ENCODE measurements at places on chromosomes 6 and 20.

GRCh38 chr6:71489736-71490135, 201.1 kb downstream of the OGFRL1 start:
- H3K27me3 ChIP-seq = no peaks in the 10 kb centered on the region
- no peak overlapping the region for H3K4me3 ChIP-seq
- H3K4me1 ChIP-seq = peaks cover 15% of the 10 kb centered on the region
- H3K36me3 ChIP-seq = no peaks in the 10 kb centered on the region
- no peak for DNase-seq

DNA sequence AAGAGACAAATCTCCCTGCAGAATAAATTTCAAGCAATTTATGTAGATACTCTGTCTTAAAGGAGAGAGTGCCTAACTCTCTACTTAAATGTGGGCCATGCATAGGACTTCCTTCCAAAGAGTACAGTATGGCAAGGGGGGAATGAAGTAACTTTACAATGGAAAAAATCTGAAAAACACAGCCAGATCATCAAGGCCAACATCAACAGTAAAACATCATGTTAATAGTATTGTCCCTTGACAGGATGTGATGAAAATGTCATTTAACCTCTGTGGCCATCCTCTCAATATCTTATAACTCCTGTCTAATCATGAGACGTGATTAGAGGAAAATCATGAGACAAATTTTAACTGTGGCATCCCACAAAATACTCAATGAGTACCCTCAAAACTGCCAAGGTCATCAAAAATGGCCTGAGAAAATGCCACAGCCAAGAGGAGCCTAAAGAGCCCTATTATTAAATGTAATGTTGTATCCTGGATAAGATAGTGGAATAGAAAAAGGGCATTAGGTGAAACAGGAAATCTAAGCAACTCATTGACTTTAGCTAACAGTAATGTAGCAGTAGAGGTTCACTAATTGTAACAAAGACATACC, 47.5 kb downstream of the CNBD2 start:
- no peak overlapping the region for H3K4me3 ChIP-seq
- H3K27me3 ChIP-seq = no peaks in the 10 kb centered on the region
- no peaks in the 10 kb centered on the region for H3K36me3 ChIP-seq
- H3K27ac ChIP-seq = no peak overlapping the region
- peaks cover 23% of the 10 kb centered on the region for H3K4me1 ChIP-seq

DNA sequence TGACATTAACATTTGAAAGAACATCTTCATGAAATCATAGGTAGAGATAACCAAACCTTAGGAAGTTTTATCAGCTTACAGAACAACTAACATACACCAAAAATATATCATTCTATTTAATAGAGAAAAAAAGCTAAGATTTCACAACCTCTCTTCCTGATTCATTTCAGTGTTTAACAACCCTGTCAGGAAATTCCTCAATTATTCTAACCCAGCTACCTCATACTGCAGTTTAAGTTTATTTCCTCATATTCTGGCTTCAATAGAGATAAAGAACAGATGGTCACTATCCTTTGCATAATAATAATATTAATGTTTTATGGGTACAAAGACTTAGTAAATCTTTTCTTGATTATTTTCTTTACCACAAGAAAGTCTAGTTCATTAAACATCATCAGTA, 112.9 kb upstream of the HSF2 start:
- no peak overlapping the region for H3K4me3 ChIP-seq
- DNase-seq = no peak
- H3K27ac ChIP-seq = no peak overlapping the region
- H3K36me3 ChIP-seq = no peaks in the 10 kb centered on the region

- H3K4me1 ChIP-seq = no peaks in the 10 kb centered on the region
- H3K4me3 ChIP-seq = no peak overlapping the region
- no peak for DNase-seq
Observed at GRCh38 chr6:102154176-102154575, 760.7 kb downstream of the GRIK2 start.

- no peaks in the 10 kb centered on the region for H3K4me1 ChIP-seq
- no peak overlapping the region for H3K27ac ChIP-seq
- no peak for DNase-seq
Observed at GRCh38 chr6:112927641-112928320, 580.7 kb downstream of the RFPL4B start.

DNA sequence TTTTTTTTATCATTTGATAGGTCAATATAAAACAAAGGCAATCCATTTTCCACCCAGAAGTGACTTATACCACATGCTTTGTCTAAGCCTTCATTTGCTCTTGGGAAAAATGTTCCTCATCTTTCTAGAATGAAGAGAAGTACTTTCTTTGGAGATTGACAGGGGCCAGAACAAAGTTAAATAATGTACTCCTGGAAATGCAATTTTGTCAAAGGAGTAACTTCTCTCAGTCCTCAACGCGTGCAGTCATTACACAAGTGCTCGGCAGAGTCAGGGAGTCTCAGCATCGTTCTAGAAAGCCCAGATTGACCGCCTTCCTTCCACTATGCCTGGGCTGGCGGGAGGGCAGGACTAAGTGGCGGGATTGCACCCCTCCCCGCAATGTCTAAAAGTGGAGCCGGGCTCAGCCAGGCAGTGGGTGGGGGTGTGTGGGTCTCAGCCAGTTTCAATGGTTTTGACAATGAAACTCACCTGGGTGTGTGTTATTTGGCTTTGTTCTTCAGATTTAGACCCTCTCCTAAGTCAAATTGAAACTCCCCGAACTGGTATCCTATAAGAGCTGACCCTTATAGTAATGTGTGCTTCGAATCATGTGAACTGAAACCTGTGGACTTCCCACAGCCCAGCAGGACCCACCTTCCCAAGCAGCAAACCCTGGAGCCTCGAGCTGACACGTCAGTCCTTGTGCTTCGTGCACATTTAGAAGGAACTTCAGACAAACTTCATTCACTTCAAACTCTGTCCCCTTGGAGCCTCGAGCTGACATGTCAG, 63.2 kb upstream of the DUSP22 start:
- DNase-seq = no peak
- H3K27ac ChIP-seq = no peak overlapping the region
- no peaks in the 10 kb centered on the region for H3K36me3 ChIP-seq
- no peak overlapping the region for H3K4me3 ChIP-seq
- H3K27me3 ChIP-seq = no peaks in the 10 kb centered on the region

- H3K4me1 ChIP-seq = no peaks in the 10 kb centered on the region
- H3K27ac ChIP-seq = no peak overlapping the region
- no peak for DNase-seq
- H3K4me3 ChIP-seq = no peak overlapping the region
- H3K36me3 ChIP-seq = no peaks in the 10 kb centered on the region
Observed at GRCh38 chr6:28814032-28814976, 109.5 kb downstream of the TRIM27 start.

- no peak overlapping the region for H3K27ac ChIP-seq
- H3K4me1 ChIP-seq = no peaks in the 10 kb centered on the region
- no peak overlapping the region for H3K4me3 ChIP-seq
- no peak for DNase-seq
- H3K27me3 ChIP-seq = no peaks in the 10 kb centered on the region
- H3K36me3 ChIP-seq = no peaks in the 10 kb centered on the region
Observed at GRCh38 chr6:99905209-99906106, 88.6 kb downstream of the MCHR2 start.

DNA sequence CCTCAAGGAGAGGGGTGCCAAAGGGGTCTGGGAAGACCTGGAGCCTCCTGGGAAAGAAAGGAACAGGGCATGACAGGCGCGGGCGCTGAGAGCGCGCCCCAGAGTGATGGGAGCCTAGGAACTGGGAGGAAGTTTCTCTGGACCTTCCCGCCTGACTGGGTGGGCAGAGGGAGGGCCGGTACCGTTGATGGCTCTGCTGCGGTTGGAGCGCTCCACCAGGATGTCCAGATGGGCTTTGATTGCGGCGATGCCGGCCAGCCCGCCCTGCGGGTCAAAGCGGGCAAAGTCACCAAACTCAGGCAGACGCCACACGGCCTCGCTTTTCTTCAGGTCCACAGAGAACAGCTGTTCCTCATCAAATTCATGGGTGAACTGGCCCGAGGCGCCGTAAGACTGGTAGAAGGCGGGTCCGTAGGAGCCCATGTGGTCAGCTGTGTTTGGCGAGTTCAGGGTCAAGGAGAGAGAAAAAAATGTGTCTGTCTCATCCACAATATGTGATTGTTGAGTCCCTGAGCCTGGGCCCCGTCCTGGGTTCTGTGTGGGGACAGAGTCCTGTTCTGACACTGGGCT, 1.5 kb downstream of the HLA-DOA start:
- peaks cover 61% of the 10 kb centered on the region for H3K27me3 ChIP-seq
- H3K4me3 ChIP-seq = no peak overlapping the region
- H3K27ac ChIP-seq = no peak overlapping the region
- H3K4me1 ChIP-seq = peaks cover 7% of the 10 kb centered on the region
- DNase-seq = no peak

DNA sequence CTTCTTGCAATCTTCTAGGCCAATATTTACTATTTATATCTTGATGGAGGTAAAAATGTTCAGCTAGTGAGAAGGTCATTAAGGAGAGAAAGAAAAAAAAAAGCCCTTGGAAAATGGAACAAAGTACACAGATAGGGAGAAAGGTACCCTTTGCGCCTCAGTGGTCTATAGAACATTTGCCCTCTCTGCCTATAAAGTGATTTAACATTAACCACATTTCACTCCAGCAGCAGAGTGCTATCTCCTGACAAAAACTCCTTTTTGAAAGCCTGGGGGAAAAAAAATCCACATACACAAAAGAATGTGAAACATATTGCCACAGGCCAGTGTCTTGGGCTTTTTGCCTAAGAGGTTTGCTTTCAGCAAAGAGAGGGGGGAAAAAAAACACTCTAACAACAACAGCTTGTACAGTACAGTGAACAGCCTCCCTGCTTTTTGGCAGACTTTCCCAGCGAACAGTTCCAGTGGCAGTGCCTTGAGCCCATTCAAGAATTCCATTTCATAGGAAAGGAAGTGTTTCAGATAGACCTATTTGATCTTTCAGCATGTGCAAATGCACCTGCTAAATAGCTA, 695 bp downstream of the ARHGAP18 start:
- H3K4me3 ChIP-seq = peak overlapping the region; percentile 51
- H3K27ac ChIP-seq = peak overlapping the region; percentile 64
- no peak for DNase-seq

DNA sequence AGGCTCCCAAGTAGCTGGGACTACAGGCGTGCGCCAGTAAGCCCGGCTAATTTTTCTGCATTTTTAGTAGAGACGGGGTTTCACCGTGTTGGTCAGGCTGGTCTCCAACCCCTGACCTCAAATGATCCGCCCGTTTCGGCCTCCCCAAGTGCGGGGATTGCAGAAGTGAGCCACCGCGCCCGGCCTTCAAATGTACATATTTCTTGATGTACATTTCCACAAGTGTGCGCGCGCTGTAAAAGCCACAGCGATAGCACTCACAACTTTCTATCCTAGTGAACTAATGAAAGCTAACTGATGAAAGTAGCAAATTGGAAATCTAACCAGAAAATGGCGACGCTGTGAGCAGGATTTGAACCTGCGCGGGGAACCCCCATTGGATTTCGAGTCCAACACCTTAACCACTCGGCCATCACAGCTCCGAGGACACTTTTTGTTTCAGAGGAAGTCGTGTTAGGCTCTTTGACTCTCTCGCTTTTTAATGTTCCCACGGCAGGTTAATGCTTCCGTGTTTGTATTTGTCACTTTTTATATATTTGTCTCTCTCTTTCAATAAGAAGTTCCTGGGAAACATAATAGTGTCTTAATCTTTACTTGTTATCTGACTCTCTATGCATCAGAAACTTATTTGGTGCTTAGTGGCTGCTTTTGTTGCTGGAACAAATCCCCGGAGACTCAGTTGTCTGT, 199.4 kb upstream of the ZNF184 start:
- no peak overlapping the region for H3K27ac ChIP-seq
- no peaks in the 10 kb centered on the region for H3K4me1 ChIP-seq
- peaks cover 100% of the 10 kb centered on the region for H3K27me3 ChIP-seq
- DNase-seq = no peak

DNA sequence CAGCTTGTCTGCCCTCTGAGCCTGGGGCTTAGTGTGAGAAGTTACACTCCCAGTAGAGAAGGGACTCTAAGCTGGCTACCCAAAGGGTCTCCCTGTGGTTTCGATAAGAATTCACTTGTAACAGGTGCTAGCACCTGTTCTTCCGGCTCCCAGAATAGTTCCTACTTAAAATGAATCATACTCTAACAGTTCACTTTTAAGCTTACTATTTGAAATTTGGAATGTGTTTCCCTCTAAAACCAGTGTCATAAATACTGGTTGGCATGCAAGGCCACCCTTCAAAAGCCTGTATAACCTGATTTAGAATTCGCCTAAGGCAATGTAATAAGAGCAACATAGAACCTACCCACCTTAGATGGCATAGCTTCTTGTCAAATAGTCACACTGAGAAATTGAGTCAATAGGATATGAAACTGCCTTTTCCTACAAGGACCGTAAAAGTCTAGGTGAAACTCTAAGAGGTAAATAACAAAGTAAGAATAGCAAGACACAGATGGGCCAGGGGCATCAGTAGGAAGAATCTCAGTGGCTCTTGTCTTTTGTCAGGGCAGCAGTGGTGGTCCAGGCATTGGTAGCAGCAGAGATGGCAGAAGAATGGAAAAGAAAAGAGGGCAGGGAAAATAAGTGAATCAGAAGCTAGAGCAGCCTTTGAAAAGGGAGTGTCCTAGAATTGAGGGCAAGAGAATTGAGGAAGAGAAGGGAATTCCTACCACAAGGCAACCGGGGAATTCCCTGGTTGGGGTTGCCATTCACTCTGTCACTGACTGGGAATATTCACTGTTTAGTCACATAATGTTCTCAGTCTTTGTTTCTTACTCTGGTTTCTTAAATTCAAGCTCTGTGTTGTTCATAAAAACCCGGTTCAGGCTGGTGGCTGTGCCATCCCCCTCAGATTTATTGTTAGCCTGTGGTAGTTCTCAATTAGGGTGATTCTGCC, 91.5 kb downstream of the HIVEP2 start:
- H3K27me3 ChIP-seq = no peaks in the 10 kb centered on the region
- H3K4me3 ChIP-seq = no peak overlapping the region
- H3K36me3 ChIP-seq = no peaks in the 10 kb centered on the region
- no peak overlapping the region for H3K27ac ChIP-seq

DNA sequence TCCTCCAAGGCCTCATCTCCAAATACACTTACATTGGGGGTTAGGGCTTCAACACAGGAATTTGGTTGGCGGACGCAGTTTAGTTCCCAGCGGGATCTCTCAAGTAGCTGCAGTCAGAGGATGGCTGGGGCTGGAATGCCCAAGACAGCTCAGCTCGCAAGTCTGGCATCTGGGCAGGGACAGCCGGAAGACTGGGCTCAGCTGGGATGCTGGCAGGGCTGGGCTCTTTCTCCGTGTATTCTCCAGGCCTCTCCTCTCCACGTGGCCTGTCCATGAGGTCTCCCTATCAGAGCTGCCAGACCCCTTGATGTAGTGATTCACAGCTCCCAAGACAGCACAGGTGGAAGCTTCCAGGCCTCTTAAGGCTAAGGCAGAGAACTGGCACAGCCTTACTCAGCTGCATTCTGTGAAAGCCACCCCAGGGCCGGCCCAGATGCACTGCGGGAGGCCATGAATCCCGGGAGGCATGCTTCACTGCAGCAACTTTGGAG, 5.0 kb downstream of the FGD2 start:
- no peak for DNase-seq
- no peaks in the 10 kb centered on the region for H3K27me3 ChIP-seq
- H3K36me3 ChIP-seq = no peaks in the 10 kb centered on the region

GRCh38 chr6:99233219-99233618, 116.3 kb downstream of the FAXC start:
- no peak overlapping the region for H3K27ac ChIP-seq
- DNase-seq = peak; percentile 72
- H3K36me3 ChIP-seq = no peaks in the 10 kb centered on the region
- H3K4me1 ChIP-seq = no peaks in the 10 kb centered on the region
- H3K27me3 ChIP-seq = peaks cover 28% of the 10 kb centered on the region

Data from esophagus muscularis mucosa (tissue), 4 donors.